ENCODE measurements at places on chromosomes 13 and 19. TPM values are rescaled to one million over a fixed set of nuclear protein-coding genes. Genes with fewer than 3 reads are reported as not detected.
A peak's percentile ranks its signal among the peaks of the same experiment; 100 is the strongest.

NTN5 gene
- polyA plus RNA-seq = 2.4 TPM

GRCh38 chr19:13977803-13978202 is 25.5 kb downstream of the DCAF15 start:
- DNase-seq = no peak

RAB3A gene
- polyA plus RNA-seq = 6.5 TPM

GRCh38 chr13:24127116-24127631 is 33.3 kb upstream of the SPATA13 start:
- no peak for DNase-seq

- no peak for DNase-seq
Measured at GRCh38 chr13:47094734-47095434, 198.0 kb upstream of the HTR2A start.

- DNase-seq = no peak
Measured at GRCh38 chr13:40172878-40173277, 493.6 kb downstream of the FOXO1 start.

DNA sequence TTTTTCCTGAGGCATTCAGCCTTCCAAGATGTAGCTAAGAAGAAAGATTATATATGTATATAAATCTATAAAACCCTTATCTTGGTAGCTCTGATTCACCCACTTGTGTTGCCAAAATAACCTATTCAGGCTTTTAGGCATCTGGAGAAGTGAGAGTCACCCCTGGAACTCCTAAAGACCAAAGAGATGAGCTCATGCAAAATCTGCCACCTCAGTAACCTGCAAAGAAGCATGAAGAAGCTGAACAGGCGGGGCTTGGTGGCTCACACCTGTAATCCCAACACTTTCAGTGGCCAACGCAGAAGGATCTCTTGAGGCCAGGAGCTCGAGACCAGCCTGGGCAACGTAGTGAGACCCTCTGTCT is 393.7 kb downstream of the FOXO1 start:
- no peak for DNase-seq

- no peak for DNase-seq
Measured at GRCh38 chr13:86429756-86430155, 630.5 kb upstream of the SLITRK6 start.

GRCh38 chr13:55577847-55578210 is 1562.9 kb upstream of the PRR20A start:
- DNase-seq = no peak

- no peak for DNase-seq
Measured at GRCh38 chr19:18776736-18777135, 14.4 kb downstream of the COMP start.

LILRA5 gene
- 0.42 TPM for polyA plus RNA-seq

- no peak for DNase-seq
Measured at GRCh38 chr19:16957151-16957701, 68.4 kb downstream of the F2RL3 start.

- DNase-seq = no peak
Measured at GRCh38 chr13:70311191-70311590, 202.9 kb upstream of the KLHL1 start.

DNA sequence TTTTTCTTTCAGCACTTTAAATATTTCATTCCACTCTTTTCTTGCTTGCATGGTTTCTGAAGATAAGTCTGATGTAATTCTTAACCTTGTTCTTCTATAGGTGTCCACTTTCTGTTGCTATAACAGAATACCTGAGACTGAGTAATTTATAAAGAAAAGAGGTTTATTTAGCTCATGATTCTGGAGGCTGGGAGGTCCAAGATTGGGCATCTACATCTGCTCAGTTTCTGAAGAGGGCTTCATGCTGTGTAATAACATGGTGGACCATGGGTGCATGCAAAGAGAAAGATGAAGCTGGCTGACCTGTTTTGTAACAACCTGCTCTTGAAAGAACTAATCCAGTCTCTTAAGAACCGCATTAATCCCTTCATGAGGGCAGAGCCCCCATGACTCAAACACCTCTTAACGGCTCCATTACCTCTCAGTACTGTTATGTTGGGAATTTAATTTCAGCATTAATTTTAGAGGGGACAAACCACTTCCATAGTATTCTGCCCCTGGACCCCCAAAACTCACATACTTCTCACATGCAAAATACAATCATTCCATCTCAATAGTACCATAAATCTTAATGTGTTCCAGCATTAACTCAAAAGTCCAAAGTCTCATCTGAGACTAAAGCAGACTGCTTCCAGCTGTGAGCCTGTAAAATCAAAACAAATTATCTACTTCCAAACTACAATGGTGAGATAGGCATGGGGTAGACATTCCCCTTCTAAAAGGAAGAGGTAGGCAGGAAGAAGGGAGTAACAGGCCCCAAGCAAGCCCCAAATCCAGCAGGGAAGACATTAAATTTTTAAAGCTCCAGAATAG is 9.6 kb upstream of the FGF9 start:
- DNase-seq = no peak

- DNase-seq = no peak
Measured at GRCh38 chr19:50553134-50553703, 15.0 kb downstream of the LRRC4B start.

DNA sequence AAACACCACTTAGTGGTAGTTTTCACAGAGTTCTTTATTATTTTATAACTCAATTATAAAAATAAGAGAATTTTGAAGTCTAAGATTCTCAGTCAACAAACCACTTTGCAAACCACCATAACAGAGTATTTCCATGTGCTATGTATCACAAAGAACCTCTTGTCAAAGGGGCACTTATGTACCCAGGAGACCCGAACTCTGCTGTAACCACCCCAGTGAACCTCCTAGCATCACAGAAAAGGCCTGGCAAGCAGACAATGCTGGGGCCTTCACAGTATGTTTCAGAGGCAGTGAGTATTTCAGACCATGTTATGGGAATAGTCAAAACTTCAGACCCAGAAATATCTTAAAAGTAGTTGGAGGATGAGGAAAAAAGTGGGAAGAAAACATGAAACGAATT is 714.1 kb downstream of the EFNB2 start:
- no peak for DNase-seq

OVOL3 gene
- not detected for polyA plus RNA-seq

DNA sequence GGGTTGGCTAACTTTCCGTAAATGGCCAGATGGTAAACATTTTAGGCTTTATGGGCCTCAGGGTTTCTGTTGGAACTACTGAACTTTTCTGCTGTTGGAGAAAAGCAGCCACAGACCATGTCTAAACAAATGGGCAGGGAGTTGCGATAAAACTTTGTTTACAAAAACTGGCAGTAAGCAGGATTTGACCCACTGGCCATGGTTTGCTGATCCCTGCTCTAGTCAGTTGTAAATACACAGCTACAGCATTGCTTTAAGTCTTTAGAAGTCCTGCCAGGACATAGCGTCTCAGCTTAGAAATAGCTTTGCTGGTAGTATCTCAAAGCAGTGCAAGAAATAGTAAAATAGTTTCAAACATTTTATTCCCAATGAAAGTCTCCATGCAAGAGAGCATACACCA is 88.4 kb downstream of the NALCN start:
- peak; percentile 22 for DNase-seq

SIAH3 gene
- 0.92 TPM for polyA plus RNA-seq

TSKS gene
- polyA plus RNA-seq = 0.18 TPM

- DNase-seq = no peak
Measured at GRCh38 chr13:97130190-97130589, 91.9 kb upstream of the MBNL2 start.

PTPRH gene
- polyA plus RNA-seq = 0.16 TPM

DNA sequence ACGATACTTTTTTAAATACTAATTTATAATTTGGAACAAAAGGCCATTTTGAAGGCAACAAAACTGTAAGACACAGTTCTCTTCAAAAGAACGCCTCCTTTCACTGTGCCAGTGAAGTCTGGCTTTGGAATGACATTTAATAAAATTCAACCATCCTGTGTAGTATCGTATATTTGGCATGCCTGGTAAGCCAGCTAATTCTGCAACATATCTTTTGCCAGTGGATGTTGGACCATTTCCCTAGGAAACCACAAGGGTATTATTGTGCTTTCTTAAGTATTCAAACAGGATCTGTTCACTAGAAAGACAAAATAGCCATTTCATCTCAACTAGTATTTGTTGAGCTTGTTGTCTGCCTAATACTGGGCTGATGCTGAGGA is 111.6 kb downstream of the RGCC start:
- no peak for DNase-seq

C5AR1 gene
- 3.4 TPM for polyA plus RNA-seq

DNA sequence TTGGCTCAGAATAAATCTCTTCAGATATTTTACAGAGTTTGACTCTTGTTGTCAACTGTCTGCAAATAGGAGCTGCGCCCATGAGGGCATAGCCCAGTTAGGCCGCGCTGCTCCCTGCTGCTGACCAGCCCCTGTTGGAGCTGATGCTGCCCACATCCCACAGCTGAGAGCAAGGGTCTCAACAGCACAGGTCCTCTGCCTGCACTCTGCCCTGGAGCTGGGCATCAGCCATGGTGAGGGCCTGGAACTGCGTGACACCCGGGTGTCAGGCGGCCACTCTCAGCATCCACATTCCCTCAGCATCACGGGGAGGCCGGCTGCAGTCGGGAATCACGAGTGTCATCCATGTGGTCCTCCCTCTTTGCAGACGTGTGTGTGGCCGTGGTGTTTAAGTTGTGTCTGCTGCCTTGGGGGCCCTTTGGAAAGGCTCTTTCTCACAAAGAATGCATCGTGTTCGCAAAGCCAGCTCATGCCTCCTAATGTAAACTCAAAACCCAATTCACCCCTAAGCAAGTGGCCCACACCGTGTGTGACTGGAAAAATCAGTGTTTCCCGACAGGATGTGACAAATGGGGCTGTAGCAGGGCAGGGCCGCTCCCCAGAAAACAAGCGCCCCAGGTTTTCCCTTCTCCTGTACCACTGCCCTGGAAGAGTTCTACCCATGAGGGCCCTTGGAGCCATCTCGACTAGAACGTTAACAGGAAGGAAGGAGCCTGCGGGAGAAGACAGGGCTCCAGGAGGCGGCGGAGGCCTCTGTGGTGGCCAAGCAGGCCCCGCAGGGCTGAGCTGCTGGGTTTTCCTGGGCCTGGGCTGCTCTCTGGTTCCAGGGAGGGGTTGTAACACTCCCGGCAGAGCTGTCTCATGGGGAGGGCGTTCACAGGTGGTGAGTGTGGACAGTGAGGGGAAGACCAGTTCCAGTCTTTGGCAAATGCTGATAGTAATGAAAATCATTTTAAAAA is 20.3 kb downstream of the ATP11A start:
- no peak for DNase-seq

GRCh38 chr19:6534451-6535093 is 3.7 kb downstream of the TNFSF9 start:
- DNase-seq = no peak

RASGRP4 gene
- polyA plus RNA-seq = 1.2 TPM

PSG6 gene
- polyA plus RNA-seq = not detected

DNA sequence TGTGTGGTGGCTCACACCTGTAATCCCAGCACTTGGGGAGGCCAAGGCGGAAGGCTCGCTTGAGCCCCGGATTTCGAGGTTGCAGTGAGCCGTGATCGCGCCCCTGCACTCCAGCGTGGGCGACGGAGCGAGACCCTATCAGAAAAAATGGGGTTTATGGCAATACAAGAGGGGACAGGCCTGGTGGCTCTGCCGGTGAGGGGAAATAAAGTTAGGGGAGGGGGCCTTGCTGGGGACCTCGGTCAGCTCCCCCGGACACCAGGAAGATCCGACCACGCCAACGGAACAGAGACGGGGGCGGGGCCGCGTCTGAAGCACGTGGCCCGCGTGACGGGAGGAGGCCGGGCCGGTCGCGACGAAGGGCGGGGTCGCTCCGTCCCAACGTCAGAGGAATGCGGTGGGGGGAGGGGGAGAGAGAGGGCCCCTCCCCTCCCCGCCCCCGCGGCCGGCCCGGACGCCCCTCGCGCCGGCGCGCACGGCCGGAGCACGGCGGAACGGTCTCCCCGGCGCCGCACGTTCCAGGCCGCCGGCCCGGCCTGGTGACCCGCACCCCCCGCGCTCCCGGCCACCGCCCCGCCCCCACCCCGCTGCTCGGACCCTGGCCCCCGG is 1.9 kb upstream of the HNRNPL start:
- peak; percentile 90 for DNase-seq

- no peak for DNase-seq
Measured at GRCh38 chr13:28609381-28609780, 49.5 kb upstream of the POMP start.

PNMA8C gene
- 0.62 TPM for polyA plus RNA-seq

PSG1 gene
- polyA plus RNA-seq = not detected

DNA sequence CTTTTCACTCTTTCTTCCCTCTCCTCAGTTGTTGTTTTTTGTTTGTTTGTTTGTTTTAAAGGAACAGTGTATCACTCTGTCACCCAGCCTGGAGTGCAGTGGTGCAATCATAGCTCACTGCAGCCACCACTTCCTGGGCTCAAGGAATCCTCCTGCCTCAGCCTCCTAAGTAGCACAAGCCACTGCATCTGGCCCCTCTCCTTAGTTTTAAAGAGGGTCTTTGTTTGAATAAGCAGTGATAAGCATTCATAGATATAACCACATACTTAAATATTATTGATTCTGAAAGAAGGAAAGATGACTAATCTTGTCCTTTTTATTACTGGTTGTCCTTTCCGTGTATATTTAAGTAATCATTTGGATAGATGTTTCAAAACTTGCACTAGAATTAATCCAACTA is 26.7 kb downstream of the ERCC5 start:
- DNase-seq = no peak

GRCh38 chr13:39536274-39536673 is 66.7 kb downstream of the LHFPL6 start:
- no peak for DNase-seq

- DNase-seq = no peak
Measured at GRCh38 chr13:112842343-112842856, 126.6 kb upstream of the MCF2L start.

DNA sequence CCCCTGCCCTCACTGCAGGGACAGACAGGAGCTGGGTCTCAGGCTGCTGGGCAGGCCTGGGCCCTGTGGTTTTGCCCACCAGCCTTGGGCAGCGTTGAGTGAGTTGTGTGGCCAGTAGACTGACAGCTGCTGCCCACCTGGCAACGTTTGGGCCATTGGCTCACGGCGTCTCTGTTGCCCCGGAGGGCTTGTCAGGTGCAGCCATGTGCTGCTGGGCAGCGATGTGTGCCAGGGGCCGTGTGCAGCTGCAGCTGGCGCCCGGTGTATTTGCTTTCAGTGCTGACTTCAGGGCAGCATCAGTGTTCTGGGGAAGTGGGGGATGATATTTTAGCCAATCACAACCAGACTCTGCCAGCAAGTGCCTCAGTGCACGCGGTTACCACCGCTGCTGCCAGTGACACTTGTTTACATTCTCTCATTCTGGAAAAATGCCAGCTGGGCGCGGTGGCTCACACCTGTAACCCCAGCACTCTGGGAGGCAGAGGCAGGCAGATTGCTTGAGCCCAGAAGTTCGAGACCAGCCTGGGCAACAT is 10.6 kb downstream of the FZR1 start:
- DNase-seq = no peak

USHBP1 gene
- 6.5 TPM for polyA plus RNA-seq

GRCh38 chr13:94431987-94432386 is 47.5 kb downstream of the DCT start:
- no peak for DNase-seq
